Fibroblast of lung (primary cell): ENCODE measurements at places on chromosomes 3 and 15. TPM values are rescaled to one million over a fixed set of nuclear protein-coding genes. Genes with fewer than 3 reads are reported as not detected.

The ZIC4 gene
- total RNA-seq = not detected in 2 replicates

DNA sequence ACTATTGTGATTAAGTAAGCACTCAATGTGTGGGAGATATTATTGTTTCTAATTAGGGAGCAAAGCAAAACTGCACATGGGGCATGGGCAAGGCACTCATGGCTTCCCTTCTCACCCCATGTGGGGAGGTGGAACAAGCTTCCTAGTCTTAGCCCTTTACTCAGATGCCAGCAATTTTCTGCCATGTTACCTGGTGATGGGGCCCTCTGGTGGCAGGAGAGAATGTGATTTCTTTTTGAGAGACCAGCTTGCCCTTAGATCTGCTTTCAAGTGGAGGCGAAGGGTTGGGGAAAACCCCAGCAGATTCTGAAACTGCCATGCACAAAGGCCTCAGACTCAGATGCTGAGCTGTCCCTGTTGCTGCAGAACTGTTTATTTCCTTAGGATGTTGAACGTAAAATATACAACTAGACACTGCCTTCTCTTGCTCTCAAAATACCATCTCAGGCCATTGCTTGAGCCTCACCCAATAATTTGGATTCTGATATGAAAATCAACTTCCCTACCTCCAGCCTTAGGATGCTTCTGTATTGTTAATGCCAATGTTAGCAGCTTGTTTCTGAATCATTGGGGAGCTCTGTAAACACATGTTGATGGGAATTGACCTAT lies 130.2 kb upstream of the TPRG1 start:
- no peak overlapping the region for H3K4me3 ChIP-seq
- H3K27ac ChIP-seq = no peak overlapping the region
- no peaks in the 10 kb centered on the region for H3K27me3 ChIP-seq
- H3K4me1 ChIP-seq = no peaks in the 10 kb centered on the region

- H3K4me1 ChIP-seq = no peaks in the 10 kb centered on the region
- H3K27me3 ChIP-seq = no peaks in the 10 kb centered on the region
- H3K27ac ChIP-seq = no peak overlapping the region
- H3K4me3 ChIP-seq = no peak overlapping the region
Measured at GRCh38 chr3:134568790-134569189, 82.0 kb downstream of the KY start.

DNA sequence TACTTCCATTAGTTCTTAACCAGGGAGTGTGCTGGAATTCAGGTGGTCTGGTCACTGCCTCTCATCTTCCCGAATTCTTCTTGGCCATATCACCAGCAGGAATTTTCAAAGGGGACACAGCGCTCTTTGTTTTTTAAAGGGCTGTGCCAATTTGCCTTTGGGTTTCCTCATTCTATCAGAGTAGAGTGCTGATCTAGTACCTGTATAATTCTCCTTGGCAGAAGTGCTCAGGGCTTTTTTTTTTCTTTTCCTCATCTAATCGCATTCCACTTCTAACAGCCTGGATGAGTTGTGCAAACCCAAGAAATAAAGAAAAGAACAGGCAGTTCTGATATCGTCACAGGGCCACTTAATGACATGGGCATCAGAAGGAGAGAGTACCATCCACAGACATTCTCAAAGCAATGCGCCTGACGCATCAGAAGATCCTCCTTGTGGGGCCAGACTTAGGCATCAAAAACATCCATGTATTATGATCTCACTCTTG lies 121.0 kb downstream of the ASB7 start:
- no peaks in the 10 kb centered on the region for H3K27me3 ChIP-seq
- no peak overlapping the region for H3K4me3 ChIP-seq
- peaks cover 29% of the 10 kb centered on the region for H3K4me1 ChIP-seq

The ACKR2 gene
- under 0.01 and 0.26 TPM in 2 replicates for total RNA-seq

DNA sequence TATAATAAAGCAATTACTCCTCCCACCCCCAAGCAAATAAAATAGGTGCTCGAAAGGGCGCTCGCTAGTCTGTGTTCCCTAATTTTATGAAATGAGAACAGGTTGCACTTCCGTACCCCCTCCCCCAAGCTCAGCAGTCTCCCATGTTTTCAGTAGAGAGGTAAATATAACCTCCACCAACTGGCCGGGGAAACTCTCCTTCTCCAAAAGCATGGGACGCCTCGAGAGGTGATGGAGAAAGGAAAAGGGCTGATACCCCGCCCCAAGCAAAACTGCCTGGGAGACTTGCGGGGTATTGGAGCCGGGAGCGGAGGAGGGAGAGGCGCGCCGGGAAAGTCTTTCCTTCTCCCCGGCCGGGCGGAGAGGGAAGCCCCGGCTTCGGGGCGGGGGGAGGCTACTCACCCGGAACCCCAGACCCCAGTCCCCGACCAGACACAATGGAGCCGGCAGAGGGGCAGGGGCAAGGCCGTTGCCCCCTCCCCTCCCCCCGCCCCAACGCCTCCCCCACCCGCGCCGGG lies 605 bp downstream of the DCUN1D1 start:
- H3K4me3 ChIP-seq = peak overlapping the region; percentile 92
- peak; percentile 19 for DNase-seq
- H3K4me1 ChIP-seq = no peaks in the 10 kb centered on the region
- H3K27ac ChIP-seq = peak overlapping the region; percentile 52

GRCh38 chr15:85109333-85109732 lies 127.7 kb downstream of the PDE8A start:
- no peak overlapping the region for H3K4me3 ChIP-seq
- H3K4me1 ChIP-seq = no peaks in the 10 kb centered on the region
- H3K27ac ChIP-seq = no peak overlapping the region
- no peak for DNase-seq
